ENCODE measurements at places on chromosomes 16 and 17.

- no peak for DNase-seq
Measured at GRCh38 chr16:77919761-77920415, 102.5 kb upstream of the CLEC3A start.

DNA sequence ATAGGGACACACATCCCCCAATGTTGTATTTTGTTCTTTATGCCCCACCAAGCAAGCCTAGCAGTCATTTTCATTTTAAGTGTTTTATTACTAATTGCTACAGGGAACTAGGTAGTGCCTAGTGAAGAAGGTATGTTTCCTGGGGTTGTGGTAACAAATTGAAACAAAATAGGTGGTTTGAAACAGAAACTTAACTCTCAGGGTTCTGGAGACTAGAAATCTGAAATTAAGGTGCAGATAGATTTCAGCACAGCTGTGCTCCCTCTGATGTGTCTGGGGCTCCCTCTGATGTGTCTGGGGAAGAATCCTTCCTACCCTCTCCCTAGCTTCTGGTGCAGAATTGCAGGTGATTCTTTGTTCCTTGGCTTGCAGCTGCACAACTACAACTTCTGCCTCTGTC is 390.1 kb downstream of the ZFHX3 start:
- no peak for DNase-seq

- no peak for DNase-seq
Measured at GRCh38 chr16:89423681-89424260, 66.6 kb downstream of the ANKRD11 start.

GRCh38 chr17:28154214-28154613 is 111.7 kb downstream of the NLK start:
- no peak for DNase-seq

GRCh38 chr16:8739151-8739550 is 58.3 kb downstream of the TMEM186 start:
- no peak for DNase-seq

GRCh38 chr17:16199093-16199492 is 16.2 kb downstream of the NCOR1 start:
- peak; percentile 35 for DNase-seq

DNA sequence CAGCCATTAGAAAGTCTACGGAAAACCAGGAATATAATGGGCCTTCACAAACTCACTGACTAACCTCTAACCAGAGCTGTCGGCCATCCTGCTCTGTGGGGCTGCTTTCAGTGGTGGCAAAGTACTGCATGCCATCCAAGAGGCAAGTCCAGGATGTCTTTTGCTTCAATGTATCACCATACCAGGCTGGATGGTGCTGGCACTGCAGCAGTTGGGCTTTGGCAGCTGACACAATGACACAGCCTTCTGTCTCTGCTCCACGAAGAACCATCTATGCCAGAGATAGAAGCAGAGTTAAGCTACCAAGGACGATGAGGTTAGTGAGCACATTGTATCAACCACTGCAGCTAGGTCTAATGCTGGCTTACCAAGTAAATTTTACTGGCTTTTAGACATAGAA is 9.7 kb upstream of the RSKR start:
- no peak for DNase-seq

- DNase-seq = no peak
Measured at GRCh38 chr16:68731637-68732036, 5.5 kb upstream of the CDH1 start.

DNA sequence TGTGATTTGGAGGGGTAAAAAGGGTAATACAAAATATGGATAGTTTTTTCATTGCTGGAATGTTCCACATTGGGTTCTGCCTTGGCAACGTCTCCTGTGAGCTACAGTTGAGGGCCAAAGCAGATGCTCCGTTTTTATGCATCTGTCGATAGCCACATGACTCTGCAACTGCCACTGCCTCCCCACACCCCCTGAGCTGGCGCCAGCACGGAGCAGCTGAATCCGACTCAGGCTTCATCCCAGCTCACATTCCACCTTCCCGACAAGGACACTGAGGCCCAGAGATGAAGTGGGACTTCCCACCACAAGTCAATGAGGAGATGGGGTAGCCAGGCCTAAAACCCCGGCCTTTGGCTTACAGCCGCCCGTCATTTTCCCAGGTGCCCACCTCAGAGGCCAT is 334.1 kb downstream of the CDH13 start:
- DNase-seq = no peak

GRCh38 chr17:37299257-37299980 is 76.4 kb upstream of the C17orf78 start:
- DNase-seq = no peak

- no peak for DNase-seq
Measured at GRCh38 chr17:28675490-28675889, 13.5 kb downstream of the SUPT6H start.

GRCh38 chr17:77465358-77466041 is 324.7 kb downstream of the SEC14L1 start:
- peak; percentile 94 for DNase-seq

- peak; percentile 70 for DNase-seq
Measured at GRCh38 chr17:8163978-8164814, 1.4 kb upstream of the VAMP2 start.

DNA sequence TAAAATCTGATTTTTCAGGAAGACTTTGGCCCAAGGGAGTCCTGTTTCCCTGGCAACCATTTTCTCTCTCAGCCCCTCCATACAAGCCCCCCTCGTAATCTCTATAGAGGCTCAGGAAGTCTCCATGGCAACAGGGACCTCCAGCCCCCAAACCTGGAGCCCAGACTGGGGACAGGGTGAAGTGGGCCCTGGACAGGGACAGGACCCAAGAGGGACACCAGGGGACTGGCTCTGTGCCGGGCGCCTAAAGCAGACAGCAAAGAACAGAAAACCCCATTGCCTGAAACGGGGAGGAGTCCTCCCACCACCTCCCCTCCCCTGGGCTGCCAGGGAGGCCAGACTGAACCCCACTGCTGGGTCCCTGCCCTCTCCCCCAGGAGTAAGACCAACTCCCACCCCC is 40.6 kb downstream of the CPNE2 start:
- no peak for DNase-seq

GRCh38 chr17:72510351-72511016 is 389.7 kb downstream of the SOX9 start:
- no peak for DNase-seq

DNA sequence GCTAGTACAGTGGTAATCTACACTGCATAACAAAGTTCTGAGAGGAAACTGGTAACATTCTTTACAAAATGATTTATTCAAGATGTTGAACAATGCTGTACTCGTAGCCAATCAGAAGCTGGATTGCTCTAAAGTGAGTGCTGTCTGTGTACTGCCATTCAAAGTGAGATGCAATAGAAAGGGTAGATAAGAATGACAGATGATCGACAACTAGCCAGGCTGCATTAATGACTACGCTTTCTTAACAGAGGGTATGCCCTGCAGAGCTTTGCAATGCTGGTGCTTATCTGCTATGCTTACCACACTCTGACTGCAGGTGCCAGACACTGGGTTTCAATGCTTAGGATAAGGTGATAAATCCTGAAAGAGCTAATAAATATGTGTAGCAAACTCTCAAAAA is 46.1 kb upstream of the SLC25A19 start:
- DNase-seq = no peak

DNA sequence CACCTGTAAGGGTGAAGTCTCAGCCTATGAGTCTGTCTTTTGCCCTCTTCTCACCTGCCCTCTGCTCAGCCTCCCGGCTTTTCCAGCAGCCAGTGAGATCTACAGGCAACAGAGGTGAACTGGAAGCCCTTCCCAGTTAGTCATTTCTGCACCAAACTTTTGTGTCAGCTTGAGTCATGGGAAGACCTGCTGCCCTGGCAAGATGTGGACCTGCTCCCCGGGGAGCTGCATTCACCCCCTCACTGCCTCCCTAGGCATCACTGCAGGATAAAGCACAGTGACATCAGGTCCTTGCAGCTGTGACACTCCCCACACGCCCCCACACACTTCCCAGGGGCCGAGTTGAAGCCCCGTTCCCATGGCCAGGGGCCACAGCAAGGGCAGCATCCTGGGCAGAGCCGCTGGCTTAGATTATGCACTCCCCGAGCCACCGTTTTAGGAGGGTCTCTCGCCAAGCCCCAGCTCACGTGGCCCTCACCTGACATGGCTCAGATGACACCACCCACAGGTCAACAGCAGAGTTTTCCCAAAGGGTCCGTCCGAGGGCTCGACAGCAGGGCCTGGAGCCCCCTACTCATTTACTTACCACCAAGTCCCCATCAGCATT is 6.5 kb upstream of the ABR start:
- DNase-seq = peak; percentile 61

DNA sequence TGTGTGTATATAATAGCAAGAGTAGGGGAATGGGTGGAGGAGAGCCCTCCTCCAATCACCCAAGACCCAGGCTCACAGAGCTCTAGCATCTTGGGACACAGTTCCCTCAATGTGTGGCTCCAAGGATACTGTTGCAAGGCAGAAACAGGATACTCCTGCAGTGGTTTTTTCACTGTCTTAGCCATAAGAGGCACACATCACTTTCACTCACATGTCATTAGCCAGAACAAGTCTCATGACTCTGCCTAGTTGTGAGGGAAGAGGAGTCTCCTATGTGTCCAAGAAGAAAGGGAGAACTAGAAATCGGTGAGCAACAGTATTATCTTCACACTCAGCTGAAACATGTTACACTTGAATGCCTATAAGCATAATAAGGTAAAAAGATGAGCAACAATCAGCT is 11.1 kb upstream of the NUDT7 start:
- DNase-seq = peak; percentile 5

GRCh38 chr16:48740964-48741363 is 131.0 kb upstream of the N4BP1 start:
- no peak for DNase-seq

DNA sequence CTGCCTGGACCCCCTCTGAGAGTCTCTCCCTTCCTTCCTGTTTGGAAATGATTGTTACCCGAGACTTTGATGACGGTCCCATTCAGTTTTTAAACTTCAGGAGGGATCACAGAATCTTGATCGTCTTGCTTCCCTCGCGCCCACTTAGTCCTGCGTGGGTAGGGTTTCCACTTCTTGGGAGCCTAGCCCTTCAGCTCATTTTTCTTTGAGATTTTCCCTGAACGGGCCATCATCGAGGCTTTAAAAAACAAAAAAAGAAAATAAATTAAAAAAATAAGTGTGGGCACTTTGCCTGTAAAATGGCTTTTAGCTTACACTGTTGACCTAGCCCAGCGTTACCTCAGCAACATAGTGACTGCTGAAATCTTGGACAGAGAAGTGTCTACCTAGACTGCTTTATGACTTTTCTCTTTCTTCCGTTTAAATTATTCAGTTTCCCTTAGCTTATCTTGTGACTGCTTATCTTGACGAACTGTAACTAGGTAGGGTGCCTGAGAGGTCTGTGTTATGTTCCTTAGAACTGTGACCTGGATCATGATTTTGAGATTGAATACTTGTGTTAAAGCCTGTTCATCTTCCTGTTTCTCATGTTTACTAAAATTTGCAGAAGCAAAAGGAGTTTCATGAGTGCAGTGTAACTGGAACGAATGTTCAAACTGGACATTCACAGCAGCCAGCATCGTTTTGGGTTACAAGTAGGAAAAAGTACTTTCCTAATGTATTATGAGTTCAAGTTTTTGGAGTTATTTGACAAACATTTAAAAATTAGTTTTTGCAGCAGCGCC is 874 bp downstream of the WWP2 start:
- peak; percentile 55 for DNase-seq

DNA sequence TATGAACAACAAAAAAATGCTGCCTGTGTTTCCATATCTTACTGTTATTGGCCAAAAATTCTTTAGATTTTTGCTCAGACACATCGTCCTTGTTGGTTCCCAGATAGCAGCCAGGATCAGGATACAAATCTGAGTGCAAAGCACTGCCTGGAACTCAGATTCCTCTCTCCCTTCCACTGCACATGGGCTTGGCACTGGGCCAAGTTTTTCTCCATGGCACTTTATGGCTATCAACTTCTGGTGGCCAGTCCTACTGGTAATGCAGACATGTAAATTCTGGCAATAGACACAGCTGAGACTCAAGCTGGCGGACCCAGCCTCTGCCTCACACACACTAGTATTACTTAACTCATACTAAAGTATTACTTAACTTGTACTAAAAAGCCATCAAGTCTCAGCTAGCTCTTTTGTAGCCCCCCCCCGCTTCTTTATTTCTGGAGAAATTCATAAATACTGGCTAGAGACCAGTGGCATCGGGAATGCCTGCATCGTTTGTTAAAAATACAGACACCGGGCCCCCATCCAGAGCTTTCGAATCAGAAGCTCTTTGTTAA is 181.2 kb upstream of the COX10 start:
- DNase-seq = no peak

DNA sequence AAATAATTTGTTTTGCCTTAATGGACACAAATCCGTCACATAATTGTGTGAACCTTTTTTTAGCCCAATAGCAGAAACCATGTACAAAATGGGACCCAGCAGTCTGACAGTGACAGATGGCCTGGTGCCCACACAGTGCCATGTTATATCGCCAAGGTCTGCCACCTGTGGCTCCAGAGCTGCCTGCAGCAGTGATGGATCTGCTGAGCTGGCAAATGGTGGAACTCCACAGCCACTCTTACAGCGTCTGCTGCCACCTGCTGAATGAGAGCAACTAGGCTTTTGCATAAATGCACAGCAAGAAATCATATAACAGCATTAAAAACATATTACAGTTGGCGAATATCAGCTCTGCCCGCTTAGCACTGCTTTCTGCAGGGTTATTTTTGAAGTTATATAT is 59.4 kb downstream of the NUP93 start:
- no peak for DNase-seq

DNA sequence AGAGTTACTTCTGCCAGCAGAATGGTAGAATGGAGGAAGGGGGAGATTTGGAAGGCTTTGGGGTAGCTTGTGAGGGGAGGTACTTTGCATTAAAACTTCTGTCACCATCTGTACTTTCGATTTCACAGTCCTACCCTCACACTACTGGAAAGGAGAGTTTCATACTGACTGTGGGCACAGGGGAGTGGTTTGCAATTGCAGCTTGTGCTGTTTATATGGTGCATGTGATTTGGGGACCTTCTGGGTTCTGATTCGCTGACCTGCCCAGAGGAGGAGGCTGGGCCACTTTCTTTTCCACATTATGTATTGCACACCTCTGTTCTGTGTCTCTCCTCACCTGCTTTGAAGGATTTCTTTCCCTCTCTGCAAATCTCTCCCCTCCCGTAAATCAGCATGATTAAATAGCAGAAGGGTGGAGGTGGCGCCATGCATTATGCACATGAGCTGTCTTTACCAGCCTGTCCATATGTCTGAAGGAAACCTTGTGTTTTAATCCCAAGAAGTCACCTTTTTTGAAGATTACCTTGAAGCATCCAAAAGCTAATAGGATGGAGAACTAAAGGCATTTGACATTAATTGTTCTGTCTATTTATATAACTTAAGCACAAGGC is 90.9 kb downstream of the RBFOX1 start:
- DNase-seq = no peak

DNA sequence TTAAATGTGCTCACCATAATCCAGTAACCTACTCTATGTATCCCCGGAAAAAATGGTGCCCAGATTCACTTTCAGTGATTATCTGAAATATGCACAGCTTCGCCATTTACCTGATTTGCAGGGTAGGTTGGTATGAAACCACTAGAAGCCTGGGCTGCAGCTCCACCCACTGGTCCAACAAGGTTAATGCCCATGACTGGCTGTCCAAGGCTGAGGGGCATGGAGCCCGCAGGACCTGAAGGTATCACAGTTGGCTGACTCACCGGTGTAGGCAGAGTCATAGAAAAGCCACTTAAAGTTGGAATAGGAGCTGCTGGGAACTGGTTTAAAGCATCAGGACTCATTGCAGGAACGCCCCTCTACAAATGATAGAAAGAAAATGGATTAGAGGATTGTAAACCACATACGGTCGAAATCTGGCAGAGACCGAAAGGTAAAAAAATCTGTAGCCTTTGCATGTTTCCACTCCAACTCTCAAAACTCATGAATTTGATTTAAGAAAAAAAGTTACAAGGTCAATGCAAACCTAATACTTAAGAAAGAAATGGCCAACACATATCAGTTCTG is 38.6 kb downstream of the SYNRG start:
- no peak for DNase-seq

Measured in inflammatory macrophage treated with lipopolysaccharide for 1 hour (primary cell).